ENCODE measurements at places on chromosomes 13 and 19. TPM values are rescaled to one million over a fixed set of nuclear protein-coding genes. Genes with fewer than 3 reads are reported as not detected.

DNA sequence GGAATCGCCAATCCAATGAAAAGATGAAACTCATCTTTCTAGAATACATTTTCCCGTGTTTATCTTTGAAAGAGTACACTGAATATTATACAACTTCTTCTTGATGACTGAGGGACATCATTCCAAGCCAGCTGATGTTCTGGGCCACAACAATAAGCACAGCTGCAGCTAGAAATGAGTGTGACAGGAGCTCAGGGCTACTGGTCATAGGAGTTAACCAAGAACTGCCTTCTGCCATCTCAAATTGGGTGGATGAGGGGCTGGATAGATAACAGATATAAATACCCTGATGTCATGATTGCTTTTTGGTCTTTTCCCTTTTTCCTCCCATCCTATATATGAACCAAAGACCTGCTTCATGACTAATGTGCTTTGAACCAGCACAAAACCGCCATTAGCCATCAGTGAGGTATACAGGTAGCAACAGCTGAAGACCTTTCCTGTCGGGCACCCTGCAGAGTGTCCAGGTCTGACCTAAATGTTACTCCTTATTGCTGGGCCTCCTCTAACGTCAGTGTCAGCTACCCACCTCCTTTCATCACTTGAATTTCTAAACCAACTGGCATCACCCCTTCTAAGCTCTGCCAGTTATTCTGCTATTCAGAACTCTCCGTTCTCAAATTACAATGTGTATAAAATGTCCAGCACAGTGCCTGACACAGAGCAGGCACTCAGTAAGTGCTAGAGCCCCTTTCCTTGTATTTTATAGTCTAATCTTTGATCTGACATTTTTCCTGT is 178.2 kb downstream of the ENOX1 start:
- no peak for DNase-seq

DNA sequence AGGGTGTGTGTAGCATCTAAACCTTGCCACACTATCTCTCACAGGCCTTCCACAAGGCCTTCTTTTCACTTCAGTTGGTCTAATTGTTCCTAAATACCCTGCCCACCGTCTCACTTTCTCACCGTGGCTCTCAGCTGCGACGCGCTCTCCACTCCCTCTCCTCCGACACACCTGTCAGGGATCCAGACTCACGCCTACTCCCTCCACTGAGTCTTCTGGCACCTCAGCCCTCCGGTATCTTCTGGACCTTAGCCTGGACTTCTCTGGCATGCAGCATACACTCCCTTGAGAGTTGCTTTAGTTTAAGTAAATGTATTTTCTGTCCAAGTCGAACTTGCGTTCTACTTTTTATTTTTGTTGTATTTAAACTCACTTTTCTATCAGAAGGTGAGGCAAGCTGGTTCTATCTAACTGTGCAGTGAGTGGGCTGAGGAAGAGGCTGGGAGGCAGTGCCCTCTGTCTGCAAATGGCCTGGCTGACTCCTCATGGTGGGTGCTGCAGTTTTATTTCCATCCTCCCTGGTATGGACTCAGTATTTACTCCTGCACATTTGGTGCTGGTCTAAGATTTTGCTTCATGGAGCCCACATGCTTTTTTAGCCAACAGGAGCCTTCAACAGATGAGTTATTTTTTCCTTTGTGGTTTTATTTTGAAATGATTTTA is 28.5 kb upstream of the ARGLU1 start:
- no peak for DNase-seq

Gene CD22
- 0.07 TPM for polyA plus RNA-seq

DNA sequence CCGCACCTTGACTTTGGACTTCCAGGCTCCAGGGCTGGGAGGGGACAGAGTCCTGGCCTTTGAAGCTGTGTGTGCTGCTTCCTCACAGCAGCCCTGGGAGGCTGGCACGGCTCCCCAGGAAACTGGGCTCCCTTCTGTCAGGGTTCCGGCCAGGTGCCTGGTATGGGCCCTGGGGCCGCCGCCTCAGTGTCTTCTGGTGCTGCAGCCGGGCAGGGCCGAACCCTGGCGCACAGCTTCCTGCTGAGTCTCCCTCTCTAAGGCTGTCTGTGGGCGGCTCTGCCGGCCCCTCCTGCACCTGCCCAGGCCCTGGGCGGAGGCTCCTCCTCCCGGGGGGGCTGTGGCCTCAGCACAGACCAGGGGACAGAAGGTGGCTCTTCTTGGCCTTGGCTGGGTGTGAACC is 32.4 kb downstream of the GPX4 start:
- no peak for DNase-seq

DNA sequence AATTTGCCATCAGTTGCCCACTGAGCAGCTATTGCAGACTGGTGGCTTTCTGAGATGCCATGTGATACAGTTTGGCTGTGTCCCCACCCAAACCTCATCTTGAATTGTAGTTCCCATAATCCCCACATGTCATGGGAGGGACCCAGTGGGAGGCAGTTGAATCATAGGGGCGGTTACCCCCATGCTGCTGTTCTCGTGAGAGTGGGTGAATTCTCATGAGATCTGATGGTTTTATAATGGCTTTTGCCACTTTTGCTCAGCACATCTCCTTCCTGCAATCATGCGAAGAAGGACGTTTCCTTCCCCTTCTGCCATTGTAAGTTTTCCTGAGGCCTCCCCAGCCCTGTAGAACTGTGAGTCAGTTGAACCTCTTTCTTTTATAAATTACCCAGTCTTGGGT is 34.8 kb upstream of the ANKRD10 start:
- no peak for DNase-seq

DNA sequence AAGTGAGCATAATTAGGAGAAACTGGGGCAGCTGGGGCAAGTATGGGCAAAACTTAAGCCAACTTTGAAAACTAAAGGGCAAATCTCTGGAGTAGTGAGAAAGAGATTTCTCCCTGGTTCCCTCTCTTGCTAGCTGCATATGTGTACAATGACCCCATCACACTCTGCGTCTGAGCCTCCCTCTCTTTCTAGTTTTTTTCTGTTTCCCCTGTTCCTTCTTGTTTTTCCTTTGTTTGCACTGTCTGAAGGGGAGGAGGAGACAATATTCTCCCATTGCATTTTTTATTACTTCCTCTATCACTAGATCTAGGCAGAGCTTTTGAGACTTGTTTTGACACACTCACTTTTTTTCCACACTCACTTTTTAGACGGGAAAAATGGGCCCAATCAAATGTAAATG is 11.2 kb upstream of the CLDN10 start:
- DNase-seq, result no peak

Gene APOC4
- not detected for polyA plus RNA-seq

DNA sequence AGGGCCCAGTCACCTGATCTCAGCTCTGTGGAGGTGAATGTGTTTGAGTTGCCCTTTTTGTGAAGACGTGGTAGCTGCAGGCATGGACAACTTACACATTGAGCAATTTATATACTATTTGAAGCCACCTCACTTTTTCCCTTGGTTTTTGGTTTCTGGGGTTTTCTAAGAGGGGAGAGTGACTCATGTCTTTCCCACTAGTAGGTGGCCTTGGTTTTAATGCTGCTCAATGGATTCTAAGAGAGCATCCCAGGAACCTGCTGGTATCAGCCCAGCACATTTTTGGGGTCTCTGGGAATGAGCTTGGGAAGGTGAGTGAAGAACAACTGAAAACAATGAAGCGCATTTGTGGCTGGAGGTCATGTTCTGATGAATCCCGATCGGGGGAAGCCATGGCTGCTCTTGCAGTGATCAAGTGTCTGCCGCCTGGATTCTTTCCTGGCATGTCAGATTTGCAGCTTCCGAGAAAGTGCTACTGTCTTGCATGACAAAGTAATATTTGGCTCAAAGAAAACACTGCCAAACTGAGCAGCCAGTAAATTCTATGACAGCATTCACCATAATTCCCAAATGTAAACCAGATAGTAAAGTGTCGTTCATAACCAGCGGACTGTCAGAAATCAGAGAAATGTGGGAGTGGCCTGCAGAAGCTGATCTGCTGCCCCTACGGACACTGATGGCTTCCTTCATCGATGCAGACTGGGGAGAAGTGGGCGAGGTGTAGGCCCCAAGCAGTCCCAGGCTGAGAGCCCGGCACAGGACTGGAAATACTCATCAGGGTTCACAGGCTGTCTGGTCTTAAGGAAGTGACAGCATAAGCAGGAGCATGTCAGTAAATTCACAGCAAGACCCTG is 98.7 kb downstream of the COL4A2 start:
- no peak for DNase-seq

DNA sequence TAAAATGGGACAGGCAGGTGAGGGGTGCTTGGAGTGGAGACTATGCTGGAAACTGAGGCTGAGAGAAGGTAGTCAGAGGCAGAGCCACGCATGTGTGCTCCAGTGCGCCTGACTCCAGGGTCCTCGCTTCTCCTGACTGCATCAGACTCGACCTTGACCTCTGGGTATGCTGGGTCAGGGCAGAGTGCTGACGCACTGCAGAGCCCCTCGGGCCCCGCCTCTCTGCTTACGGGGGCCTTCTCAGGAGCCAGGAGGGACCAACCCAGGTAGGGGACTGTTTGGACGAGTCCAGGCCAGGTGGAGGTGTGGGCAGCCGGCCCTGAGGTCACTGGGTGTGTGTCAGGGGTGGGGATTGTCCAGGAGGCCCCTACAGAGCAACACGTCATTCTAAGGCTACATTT is 22.9 kb upstream of the SLC7A10 start:
- no peak for DNase-seq

- peak; percentile 77 for DNase-seq
These were observed at the start of gene NFIX for GRCh38 chr19:12994701-12995595. Gene NFIX, plus strand, starts transcription at chr19:12995475. Its CDS starts 363 bp downstream, at chr19:12995838.

Gene ARHGAP45
- 4.4 TPM for polyA plus RNA-seq

DNA sequence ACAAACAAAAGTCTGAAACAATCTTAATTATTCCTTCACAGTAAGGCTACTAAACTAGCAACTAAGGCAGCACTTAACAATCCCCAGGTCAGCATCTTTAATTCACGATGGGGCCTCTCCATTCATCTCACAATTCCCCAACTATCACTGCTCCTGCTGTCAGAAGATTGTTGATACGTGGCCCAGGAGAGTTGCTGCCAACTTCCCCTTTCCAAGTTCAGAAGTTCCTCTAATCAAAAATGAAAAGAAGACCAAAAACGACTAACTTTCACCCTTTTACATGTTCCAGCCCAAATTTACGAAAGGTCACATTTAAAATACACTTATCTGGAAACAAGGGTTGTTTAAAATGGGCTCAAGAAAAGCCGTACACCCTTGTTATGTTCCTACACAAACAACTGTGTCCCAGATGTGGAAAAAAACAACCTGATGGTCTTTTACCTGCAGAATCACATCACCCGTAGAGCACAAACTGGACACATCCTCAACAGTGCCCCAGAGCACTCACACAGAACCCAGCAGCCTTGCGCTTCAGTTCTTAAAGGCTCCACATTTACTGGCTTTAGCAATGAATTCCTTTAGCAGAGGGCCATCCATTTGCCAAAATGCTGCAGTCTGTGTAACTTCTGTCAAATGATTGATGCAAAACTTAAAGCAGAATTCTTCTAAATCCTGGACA is 38.0 kb downstream of the PHF11 start:
- no peak for DNase-seq

DNA sequence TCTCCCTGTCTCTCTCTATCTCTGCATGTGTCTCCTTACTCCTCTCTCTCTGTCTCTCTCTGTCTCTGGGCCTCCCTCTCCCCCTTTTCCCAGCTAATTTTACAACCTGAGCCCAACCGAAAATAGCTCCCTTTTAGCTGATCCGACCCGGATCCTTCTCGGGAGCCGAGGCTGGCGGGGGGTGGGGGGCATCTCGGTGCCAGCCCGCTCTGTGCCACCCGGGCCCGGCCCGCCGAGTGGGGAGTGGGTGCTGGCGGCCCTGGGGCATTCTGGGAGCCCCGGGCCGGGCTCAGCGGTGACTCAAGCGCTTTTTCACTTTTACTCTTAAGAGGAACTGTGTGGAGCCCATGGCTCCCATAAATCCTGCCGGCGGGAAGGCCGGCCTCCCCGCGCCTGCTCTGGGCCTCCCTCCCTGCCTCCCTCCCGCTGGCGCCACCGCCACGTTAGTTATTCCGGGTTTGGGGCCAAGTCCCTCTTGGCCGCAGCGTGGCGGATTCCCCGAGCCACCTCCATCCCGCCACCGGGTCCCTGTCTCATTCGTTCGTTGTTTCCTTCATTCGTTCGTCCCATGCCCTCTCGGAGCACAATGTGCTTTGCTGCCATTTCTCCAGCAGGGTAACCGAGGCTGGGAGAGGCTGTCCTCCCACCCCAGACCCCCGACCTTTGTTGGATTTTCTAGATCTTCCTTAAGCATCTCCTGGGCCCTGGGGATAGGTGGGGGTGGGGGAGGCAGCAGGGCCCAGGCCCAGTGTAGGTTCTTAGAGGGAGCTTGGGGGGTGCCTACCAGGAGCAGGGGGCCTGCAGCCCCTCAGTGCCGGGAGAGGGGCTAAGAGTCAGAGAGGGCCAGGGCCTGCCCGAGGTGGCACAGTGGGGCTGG is 3.2 kb downstream of the NFIC start:
- DNase-seq, result no peak

- DNase-seq, result no peak
These were observed 110.1 kb downstream of the FGF14 start for GRCh38 chr13:102291587-102292218.

- no peak for DNase-seq
These were observed at the start of gene S1PR4 for GRCh38 chr19:3178377-3178972. Gene S1PR4, plus strand, starts transcription at chr19:3178769. Its CDS starts 24 bp downstream, at chr19:3178793.
